GM12864 (cell line): ENCODE measurements at places on chromosomes 2 and 18.

GRCh38 chr2:157477919-157478318, 34.0 kb upstream of the CYTIP start:
- no peak for DNase-seq

DNA sequence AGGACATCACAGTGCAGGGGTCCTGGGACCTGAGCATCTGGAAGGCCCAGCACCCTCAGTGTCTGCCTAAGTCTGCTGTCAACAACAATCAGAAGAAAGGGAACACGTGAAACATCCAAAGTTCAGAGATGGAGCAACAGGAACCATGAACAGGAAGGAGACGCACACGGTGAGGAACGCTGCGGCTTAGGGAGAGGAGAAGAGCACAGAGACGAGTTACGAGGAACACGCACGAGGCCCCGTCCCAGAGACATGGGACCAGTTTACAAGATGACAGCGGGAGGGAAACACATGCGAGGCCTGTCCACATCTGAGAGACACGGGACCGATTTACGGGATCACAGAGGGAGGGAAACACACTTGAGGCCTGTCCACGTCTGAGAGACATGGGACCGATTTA, 2.9 kb upstream of the KCNG2 start:
- DNase-seq = no peak

GRCh38 chr18:24200494-24201290, 61.8 kb downstream of the CABYR start:
- no peak for DNase-seq

DNA sequence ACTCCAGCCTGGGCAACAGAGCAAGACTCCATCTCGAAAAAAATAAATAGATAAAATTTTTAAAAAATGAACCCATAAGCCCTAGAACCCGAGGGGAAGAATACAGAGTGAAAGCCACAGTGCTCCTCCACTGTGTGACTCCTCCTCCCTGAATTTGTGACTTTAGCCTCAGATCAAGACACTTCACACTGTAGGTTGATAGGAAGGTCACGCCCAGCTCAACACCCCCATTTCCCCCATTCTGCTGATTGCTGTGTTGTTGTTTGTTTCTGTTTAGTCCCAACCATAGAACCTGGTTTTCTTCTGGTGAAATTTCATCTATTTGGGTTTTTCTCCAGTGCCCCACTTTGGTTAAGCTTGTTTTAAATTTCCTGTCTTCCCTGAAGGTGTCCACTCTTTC, 102.2 kb downstream of the VIT start:
- no peak for DNase-seq

GRCh38 chr18:38940863-38941531, 1375.4 kb upstream of the CELF4 start:
- peak; percentile 91 for DNase-seq

DNA sequence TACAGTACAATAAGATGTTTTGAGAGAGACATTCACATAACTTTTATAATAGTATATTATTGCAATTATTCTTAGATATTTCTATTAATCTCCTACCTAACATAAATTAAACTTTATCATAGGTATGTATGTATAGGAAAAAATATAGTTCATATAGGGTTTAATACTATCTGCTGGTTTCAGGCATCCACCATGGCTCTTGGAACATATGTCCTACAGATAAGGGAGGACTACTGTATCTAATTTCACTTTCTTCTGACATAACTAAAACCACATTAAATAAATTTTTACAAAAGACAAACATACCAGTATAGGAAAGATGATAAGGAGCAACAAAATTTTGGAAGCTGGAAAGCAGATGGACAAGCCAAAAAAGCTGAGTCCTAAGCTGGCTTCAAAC, 67.9 kb upstream of the TMEM17 start:
- DNase-seq = no peak

GRCh38 chr2:122530814-122531213, 775.4 kb downstream of the TSN start:
- no peak for DNase-seq

GRCh38 chr2:99481941-99482340, 7.9 kb downstream of the REV1 start:
- DNase-seq = no peak

GRCh38 chr18:2920027-2920426, 73.2 kb downstream of the EMILIN2 start:
- no peak for DNase-seq

DNA sequence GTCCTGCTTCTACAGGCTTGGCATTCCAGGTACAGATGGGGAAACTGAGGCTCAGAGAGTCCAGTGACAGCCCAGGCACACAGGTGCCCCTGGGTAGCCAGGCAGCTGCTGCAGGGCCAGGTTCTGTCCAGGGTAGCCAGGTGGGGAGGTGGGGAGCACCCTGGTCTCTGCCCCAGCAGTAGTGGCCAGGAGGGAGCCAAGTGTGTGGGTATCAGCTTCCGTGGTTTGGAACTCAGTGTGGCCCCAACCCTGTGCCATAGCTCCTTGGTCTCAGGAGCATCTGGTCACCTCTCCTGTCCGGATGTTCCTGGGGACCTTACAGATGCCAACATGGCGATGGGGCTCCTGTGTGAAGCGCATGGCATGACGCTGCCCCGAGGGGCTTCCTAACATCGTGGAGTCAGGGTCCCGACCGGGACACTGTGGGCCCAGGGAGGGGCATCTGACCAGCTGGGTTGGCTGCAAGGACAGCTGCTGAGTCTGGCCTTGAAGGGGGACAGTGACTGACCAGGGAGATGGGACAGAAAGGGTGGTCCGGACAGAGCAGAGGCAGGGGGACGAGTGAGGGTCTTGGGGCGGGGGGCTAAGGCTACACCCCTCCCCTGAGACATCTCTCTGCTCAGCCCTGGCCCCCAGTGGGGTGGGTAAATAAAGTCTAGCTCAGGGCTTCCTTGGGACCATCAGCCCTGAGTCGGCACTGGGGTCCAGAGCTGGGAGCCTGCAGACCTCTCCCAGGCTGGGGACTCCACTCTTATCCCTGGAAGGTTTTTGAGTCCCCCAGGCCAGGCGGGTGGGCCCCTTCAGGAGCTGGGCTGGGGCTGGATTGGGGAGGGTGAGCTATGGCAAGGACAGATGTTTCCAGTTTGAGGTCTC, 76.0 kb upstream of the SMAD7 start:
- DNase-seq = no peak

GRCh38 chr2:215746226-215746886, 267.0 kb downstream of the MREG start:
- no peak for DNase-seq

- no peak for DNase-seq
These were observed 445.0 kb downstream of the XIRP2 start for GRCh38 chr2:167333245-167333644.

- DNase-seq = peak; percentile 78
These were observed 12.4 kb upstream of the GMCL1 start for GRCh38 chr2:69816923-69817542.

DNA sequence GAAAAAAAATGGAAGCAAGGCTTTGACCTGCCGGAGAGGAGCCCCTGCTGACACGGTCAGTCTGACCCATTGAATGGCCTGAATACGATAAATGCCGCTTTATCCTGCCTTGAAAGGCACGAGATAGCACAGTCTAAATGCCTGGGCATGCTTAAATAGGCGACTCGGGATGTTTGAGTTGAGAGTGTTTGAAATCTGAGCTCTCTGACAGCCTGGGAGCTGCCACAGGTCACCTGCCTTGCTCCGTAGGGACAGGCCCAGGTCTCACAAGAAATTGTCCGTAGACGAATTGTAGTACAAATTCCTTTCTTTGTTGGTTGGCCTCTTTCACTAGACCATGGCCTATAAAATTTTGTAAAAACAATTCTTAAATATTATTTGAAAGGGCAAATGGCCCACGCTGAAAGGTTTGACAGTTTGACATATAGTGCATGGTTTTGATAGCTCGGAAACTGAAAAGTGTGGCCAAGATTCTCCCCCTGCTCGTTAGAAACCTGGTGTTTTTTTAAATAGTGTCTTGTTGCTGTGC, 72.8 kb downstream of the MEIS1 start:
- DNase-seq = no peak

DNA sequence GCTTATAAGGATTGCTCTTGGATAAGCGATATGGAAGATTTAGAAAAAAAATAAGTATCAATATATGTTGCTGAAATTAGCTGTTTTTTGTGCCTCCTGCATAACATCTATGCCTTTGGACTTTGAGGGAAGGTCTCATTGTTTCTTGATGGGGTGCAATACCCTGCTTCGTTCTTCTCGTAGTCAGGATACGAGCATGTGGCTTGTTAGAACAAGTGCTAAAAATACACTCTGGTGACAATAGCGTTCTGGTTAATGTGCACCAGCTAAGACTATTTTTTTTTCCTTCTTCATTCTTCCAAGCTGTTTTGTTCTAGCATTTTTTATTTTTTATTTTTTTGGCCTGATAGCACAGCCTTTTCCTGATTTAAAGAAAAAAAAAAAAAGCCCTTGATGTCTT, 97.5 kb downstream of the ZNF407 start:
- DNase-seq = no peak

DNA sequence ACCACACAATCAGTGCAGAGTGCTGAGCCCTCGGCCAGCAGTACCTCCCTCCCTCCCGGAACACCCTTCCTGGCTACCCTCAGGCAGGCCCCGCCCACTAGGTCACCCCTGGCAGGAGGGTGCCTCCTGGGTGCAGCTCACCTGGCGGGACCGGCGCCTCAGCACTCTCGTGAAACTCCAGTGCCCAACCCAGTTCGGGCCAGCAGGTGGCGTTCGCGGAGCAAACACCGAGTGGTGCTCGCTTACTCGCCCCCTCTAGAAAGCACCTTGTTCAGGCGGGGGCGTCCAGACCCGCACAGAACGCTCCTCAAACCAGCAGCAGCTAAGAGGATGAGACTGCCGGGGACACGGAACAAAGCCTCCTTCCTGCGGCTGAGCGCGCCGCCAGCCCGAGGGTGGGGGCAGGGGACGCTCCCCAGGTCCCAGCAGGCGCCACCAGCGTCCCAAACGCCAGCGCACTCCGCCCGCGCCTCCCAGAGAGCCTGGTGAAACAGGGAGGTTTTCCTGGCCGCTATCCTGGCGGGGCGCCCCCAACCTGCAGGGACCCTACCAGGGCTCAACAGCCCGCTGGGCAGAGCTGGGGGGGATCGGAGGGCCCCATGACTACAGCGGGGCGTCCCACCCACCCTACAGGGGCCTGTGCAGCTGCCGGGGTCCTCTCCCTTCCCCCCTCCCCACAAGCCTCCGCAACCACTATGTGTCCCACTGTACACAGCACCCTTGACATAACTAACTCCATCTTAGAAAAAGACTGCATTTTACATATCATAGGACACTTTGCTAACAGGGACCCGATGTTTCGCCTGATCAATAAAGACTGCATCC, 44.7 kb downstream of the MRPS5 start:
- DNase-seq = no peak

- no peak for DNase-seq
These were observed 730.6 kb downstream of the TSN start for GRCh38 chr2:122486086-122486485.
